ENCODE measurements at places on chromosomes 16 and 17.

- DNase-seq, result no peak
These were observed 41.9 kb upstream of the SKAP1 start for GRCh38 chr17:48471817-48472410.

DNA sequence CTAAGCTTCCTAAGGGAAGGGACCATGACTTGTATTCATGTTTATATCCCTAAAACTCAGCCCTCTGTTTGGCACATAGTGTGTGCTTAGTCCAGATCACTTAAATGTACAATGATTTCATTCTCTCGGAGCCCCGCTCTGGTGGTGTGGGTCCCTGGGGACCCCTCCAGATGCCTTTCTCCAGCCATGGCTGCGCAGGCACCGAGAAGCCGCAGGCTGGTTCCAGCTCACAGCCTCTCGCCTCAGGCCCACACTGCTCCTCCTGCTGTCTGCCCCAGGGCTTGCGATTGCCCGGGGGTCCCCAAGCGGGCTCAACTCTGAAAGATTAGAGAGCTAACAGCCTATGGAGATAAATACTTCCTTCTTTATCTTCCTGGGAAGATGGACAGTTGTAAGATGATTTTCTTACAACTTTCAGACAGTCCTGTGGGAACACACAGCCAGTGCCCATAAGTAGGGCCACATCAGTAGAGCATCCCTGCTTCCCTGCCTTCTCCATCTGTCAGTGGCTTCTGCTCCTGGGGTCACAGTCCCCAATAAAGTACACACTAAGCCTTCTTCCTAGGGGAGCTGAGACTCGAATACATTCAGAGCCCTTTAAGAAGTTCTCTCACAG, 66.2 kb downstream of the CENPV start:
- no peak for DNase-seq

- DNase-seq, result no peak
These were observed 44.6 kb upstream of the GSE1 start for GRCh38 chr16:85568519-85568918.

- DNase-seq, result no peak
These were observed 54.5 kb downstream of the TENT4B start for GRCh38 chr16:50207652-50208051.

Measured in NCI-H2171 treated with DMSO at 0.1 percent for 48 hours (cell line).